ENCODE measurements at places on chromosomes 13 and 19.

- DNase-seq = no peak
These were observed 2220.8 kb upstream of the PCDH20 start for GRCh38 chr13:63636316-63636993.

DNA sequence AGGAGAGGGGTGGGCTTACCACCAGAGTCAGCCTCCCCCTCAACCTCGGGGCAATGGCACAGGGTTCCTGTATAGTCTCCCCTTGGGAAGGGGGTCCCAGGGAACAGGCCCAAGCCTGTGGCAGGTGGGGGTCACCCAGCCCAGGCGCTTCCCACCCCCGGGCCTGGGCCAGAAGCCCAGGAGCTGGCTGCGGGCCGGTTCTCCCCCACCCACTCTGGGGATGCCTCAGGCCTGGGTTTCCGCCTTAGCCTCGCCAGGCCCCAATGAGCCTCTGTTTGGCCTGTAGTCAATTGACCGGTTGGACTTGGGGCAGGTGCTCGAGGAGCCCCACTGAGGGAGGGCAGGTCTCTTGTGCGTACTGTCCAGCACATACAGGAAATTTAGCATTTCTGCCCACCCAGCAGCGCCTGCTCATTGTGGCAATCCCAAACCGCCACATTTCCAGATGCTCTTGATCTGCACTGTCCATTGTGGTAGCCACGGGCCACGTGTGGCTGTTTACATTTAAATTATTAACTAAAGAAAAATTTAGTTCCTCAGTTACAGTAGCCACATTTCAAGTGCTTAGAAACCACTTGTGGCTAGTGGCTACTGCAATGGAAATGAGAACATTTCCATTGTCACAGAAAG lies 9.9 kb downstream of the LYL1 start:
- DNase-seq = peak; percentile 79

DNA sequence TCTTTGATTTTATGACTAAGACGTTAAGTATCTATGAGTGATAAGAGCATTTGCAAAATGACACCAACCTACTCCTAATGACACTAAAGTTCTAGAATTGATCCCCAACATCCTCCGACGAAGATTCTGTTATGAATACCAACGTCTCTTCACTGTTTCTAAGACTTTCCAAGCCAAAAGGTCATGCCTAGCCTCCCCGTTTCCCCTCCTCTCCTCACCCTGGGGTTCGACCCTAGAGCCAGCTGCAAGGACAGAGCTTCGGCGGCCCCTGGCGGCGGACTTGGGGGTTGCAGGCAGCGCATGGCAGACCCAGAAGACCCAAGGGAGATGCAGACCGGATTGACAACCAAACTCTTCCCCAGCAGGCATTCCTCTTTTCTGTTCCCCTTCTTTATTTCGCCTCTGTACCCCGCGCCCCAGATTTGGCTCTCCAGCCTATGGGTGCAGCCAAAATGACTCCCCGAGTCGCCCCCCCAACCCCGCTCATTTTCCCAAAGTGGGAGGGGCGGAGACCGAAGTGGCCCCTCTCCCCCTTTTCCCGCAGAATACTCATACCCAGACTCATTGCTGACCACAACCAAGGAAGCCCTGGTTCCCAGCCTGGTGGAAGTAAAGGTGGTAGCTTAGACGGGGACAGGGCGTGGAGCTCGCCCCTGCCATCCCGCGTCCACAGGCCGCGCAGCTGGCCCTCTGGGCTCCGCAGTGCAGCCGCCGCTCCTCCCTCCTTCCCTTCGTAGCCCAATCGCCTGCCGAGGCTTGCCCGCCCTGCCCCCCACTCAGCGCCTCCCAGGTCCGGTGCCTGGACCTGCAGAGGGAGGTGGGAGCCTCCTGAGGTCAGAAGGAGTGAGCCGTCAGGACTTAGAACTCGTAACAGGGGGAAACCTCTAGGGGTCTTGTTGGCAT lies 4.1 kb upstream of the EML2 start:
- peak; percentile 64 for DNase-seq

DNA sequence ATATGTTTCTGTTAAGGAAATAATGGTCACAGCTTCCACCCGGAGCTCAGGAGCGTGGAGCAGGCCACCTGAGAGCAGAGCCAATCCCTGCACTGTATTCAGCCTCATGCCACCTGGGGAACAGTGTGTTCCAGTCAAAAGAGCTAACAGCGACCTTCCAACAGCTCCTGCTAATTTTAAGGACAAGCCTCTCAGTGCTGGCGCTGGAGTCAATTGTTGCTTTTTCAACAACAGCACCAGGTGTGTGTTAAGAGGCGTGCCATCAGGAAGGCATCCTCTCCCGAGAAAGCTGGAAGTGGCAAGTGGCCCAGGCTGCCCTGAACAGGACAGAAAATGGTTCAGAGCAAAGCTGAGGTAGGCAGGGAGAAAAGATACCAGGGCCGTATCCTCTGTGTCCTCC lies 102.0 kb downstream of the CACNA1A start:
- no peak for DNase-seq

GRCh38 chr13:36131931-36132297 lies 732 bp upstream of the DCLK1 start:
- DNase-seq = peak; percentile 2

DNA sequence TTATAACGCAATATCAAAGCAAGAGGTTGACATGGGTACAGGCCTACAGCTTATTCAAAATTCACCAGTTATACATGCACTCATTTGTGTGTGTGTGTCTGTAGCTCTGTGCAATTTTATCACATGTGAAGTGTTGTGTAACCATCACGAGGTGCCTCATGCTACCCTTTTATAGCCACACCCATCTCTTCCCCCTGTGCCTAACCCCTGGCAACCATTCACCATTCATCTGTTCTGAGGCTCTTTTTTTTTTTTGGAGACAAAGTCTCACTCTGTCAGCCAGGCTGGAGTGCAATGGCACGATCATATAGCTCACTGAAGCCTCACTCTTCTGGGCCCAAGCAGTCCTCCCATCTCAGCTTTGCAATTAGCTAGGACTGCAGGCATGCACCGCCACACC lies 78.4 kb downstream of the DPF1 start:
- peak; percentile 43 for DNase-seq

DNA sequence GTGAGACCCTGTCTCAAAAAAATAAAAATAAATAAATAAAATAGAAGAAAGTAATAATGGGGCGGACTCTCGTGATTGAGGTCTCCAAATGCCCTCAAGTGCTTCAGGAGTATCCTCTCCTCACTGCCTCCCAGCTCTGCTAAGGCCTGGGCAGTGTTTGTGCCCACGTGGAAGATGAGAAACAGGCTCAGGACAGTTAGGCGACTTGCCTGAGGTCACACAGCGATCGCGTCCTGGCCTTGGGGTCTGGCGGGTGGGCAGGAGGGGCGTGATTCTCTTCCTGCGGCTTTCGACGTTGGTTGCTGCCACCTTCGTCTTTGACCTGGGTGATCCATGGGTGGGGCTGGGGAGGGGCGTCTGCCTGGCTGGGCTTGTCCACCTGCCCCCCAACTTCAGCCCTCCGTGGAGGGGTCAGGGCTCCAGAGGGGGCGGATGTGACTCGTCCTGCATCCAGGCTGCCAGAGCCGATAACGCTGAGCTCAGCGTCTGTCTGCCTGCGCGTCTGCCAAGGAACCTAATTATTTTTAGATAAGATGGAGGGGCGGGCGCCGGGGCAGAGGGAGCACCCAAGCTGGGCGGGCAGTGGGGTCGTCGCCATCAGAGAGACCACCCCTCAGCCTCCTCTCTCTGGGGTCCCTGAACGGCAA lies 56.9 kb downstream of the NFIC start:
- DNase-seq = no peak

DNA sequence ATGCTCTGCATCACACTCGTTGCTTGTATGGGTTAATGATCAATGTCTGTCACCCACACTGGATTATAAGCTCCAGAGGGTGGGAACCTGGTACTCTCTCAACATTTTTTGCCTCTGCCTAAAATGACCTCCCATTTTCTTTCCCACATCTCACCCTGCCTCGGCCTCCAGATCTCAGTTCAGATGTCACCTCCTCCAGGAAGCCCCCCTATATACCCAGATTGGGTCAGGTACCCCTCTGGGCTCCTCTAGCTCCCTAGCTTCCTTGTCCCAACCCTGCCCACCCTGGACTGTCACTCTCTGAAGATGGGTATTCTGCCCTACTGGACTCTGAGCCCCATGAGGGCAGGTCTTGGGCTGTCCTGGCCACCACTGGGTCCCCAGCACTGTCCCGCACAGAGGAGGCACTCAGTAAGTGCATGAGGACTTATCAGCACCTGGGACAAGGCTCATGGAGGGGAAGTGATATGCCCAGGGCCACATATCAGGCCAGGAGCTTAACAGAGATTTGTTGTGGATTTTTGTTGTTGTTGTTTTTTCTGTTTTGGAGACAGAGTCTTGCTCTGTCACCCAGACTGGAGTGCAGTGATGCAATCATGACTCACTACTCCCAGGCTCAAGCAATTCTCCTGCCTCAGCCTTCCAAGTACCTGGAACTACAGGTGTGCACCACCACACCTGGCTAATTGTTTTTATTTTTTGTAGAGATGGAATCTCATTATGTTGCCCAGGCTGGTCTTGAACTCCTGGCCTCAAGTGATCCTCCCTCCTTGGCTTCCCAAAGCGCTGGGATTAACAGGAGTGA lies 23.8 kb downstream of the PRKD2 start:
- no peak for DNase-seq

DNA sequence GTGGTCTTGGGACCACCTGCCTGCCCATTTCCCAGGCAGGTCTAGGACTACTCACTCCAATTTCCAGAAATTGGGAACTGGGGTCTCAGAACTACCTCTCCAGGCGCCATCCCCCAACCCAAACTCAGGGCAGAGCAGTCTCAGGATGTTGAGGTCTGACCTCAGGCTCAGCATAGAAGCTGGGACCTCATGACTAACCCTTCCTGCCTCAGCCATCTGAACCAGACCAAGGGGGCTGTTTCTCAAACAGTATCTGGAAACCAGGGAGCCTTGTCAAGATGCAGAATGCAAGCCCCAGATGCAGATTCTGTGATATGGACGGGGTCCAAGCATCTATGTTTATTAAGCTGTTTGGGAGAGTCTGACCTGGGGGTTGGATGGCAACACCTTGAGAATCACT lies 1.3 kb downstream of the FBXW9 start:
- no peak for DNase-seq

GRCh38 chr13:55245005-55245644 lies 1895.6 kb upstream of the PRR20A start:
- DNase-seq = no peak

- no peak for DNase-seq
These were observed 228.2 kb downstream of the PCDH20 start for GRCh38 chr13:61187471-61187870.

DNA sequence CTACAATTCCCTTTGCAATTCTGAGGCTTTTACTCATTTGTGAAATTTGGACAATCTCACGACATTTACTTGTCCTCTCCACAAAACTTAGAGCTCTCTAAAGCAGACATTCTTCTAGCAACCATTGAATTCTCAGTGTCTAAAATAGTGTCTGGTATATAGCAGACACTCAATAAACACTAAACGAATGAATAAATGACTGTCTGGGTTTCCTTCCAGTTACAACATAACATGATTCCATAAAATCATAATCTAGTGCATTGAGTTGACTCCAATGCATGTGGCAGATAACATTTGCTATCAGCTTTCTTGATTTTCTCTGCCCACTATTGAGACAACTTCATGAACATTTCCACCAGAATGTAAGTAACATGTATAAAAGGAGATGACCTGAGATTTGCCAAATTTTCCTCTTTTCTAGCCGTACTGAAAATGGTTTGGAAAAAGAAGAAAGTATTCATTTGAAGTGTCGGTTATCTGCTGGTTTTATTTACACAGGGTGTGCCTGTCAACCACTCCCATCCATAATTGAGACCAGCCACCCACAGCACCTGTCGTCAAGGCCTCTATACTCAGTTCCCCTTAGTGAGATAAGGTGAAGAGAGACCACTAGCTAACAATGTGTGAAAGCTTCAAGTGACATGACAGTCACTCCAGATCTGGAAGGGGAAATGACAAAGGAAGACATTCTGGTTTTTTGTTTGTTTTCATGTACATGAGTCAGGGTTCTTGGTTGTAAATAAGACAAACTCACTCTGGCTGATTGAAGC lies 4.8 kb upstream of the SERP2 start:
- no peak for DNase-seq

GRCh38 chr13:78714717-78715116 lies 55.8 kb upstream of the OBI1 start:
- no peak for DNase-seq

- DNase-seq = no peak
These were observed 120.7 kb upstream of the VSTM2B start for GRCh38 chr19:29404951-29405727.

DNA sequence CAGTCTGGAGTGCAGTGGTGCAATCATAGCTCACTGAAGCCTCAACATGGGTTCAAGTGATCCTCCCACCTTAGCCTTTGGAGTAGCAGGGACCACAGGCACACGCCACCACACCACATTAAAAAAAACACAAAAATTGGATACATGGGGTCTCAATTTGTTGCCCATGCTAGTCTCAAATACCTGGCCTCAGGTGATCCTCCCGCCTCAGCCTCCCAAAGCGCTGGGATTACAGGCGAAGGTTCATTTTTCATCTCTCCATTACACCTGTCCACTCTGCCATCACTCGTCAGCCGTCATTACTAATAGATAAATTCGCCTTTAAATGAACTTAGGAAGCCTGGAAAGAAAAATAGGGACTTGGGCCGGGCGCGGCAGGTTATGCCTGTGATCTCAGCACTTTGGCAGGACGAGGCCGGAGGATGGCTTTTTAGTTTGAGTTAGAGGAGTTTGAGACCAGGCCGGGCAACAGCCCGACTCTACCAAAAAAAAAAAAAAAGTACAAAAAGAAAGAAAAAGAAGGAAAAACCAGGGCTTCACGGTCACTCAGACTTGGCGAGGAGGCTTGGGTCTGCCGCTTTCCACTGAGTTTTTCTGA lies 685 bp upstream of the SUPT5H start:
- DNase-seq = peak; percentile 32

DNA sequence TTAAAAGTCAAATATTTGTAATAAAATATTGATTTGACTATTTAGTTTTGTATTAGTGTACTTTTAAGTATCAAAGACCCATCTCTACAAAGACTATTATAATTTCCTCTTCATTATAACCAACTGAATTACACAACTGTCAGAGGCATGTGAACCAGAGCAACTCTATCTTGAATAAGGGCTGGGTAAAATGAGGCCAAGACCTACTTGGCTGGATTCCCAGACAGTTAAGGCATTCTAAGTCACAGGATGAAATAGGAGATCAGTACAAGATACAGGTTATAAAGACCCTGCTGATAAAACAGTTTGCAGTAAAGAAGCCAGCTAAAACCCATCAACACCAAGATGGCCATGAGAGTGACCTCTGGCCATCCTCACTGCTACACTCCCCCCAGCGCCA lies 36.2 kb upstream of the ATP12A start:
- peak; percentile 39 for DNase-seq

DNA sequence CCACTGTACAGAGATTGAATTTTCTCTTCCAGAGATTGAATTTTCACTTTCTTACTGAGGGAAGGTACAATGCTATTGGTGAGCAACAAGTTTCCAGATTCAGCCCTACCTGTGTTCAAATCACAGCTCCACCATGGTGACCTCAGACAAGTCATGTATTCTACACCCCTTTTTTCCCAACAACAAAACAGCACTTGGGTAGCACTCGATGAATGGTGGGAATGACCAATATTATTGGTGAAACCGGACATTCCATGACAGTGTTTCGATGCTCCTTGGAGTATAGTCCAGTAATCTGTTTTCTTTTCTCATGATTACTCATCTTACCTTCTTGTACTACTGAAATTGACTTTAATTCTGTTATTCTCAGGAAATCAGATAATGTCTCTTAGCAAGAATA lies 266.2 kb upstream of the SOX21 start:
- no peak for DNase-seq

- DNase-seq = no peak
These were observed 1362.0 kb downstream of the PCDH9 start for GRCh38 chr13:65868099-65868498.

All from AG10803 (cell line).